ENCODE measurements at places on chromosomes 13 and 19.

DNA sequence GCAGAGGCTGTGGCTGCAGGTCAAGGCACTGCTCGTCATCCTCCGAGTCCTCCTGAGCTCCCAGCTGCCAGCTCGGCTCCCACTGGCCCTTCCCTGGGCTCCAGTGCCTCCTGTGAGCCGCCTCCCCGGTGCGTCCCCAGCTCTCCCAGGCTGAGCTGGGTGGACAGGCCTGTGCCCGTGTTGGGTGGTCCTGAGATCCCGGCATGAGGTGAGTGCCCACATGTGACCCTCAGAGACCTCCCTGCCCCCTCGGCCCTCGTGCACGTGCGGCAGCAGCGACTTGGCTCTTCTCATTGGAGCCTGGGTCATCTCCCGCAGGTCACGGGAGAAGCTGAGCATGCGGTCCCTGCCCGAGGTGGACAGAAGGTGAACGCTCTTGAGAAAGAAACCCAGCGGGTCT, 15.4 kb downstream of the ADAT3 start:
- DNase-seq = no peak

DNA sequence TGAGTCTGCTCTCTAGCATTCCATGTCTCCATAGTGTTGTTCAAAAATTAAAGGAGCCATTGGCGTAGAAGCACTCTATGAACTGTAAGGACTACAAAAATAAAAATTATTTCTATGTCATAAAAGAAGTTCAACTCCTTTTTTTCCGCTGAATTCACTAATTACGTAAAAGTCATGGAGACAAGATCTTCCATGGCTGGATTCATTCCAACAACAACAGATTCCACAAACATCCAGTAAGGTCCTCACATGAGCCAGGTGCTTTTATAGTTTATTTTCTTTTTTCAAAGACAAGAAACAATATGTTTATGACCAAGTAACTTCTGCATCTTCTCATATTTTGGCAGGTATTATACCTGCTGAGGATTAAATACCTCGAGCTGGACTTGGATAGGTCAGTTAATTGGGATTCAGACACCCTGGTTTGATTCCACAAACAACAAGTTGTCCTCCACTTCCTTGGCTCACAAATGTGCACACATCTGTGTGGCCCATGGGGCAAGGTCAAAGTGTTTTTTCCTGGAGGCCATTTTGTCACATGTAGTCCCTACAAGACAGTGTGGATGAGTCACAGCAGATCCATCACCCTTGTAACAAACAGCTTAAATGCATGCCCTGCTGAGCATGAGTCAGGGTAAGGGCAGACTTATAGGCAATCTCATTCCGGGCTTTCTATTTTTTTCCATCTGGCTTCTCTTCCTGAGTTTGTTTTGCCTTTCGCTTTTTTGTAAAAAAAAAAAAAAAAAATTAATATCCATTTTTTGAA, 475.6 kb downstream of the COG6 start:
- no peak for DNase-seq

GRCh38 chr19:14023404-14024235, 4.3 kb upstream of the RLN3 start:
- no peak for DNase-seq

GRCh38 chr13:50994651-50995050, 85.1 kb downstream of the RNASEH2B start:
- no peak for DNase-seq

DNA sequence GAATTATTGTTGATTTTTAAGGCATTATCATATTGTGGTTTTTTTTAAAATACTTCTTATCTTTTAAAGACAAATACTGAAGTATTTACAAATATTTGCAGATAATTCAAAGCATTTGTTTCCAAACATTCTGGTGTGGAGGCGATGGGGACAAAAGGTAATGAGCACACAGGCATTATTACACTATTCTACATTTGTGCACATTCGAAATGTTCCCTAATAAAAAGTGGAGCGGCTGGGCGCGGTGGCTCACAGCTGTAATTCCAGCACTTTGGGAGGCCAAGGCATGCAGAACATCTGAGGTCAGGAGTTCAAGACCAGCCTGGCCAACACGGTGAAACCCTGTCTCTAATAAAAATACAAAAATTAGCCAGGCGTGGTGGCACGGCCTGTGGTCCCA, 133.4 kb downstream of the FOXO1 start:
- no peak for DNase-seq

GRCh38 chr13:51778392-51778791, 25.6 kb downstream of the DHRS12 start:
- DNase-seq = no peak

- DNase-seq = no peak
These were observed 74.3 kb upstream of the ZNF43 start for GRCh38 chr19:21910318-21910717.

- no peak for DNase-seq
These were observed 27.3 kb downstream of the EPSTI1 start for GRCh38 chr13:42964761-42965161.

DNA sequence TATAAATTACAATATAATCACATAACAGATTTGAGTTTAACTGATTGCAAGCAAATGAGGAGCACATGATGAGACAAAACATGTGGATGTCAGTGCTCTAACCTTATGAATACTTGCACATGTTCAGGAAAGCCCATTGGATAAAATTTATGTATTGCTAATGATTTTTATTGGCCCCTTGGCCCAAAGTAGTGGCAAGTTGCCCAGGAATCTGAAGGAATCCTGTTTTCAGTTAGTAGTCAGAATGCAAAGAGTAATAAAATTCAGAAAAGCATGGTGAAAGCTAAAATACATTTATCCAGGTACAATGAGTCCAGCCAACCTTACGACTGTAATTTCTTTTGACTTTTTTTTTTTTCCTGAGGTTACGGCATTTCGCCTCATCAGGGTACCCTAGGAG, 1539.4 kb downstream of the EFNB2 start:
- no peak for DNase-seq

GRCh38 chr13:59346999-59347723, 816.6 kb downstream of the DIAPH3 start:
- DNase-seq = no peak

GRCh38 chr19:15025217-15025616, 24.1 kb upstream of the CASP14 start:
- DNase-seq = no peak

GRCh38 chr19:28948566-28948965, 264.4 kb downstream of the UQCRFS1 start:
- no peak for DNase-seq

GRCh38 chr13:26377038-26377437, 123.1 kb downstream of the CDK8 start:
- DNase-seq = no peak

- DNase-seq = no peak
These were observed 192.5 kb upstream of the PCDH20 start for GRCh38 chr13:61608138-61608537.

- no peak for DNase-seq
These were observed 271.4 kb downstream of the DLEU7 start for GRCh38 chr13:50572129-50572528.

DNA sequence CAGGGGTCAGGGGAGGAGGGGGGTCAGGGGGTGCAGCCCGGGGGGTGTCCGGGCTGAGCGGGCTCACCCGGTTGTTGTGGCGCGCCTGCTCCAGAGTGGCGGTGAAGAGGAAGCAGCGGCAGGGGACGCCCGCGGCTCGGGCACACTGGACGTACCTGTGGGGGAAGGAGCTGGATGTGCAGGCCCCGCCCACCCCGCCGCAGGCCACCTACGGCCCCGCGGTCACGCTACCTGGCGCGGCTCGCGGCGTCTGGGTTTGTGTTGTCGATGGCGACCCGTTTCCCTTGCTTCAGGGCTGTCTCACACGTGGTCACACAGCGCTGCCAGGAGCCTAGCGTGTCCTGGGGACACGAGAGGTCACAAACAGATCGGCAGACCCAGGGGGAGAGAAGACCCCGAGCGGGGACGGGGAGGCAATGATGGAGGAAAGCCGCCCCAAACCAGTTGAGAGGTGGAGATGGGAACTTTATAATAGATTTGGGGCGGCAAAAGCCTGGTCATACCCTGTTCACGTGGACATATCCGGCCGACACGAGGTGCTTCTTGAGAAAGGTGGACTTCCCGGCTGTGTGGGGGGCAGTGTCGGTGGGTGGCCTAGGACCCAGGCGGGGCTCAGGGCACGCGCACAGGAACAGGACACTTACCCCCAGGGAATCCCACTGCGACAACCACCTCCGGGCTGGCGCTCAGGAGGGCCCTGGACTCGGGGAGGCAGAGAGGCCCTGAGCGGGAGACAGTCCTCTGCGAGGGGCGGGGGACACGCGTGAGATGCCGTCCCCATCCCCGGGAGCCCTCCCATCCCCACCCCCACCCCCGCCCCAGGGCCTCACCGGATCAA, 5.6 kb downstream of the PNKP start:
- no peak for DNase-seq
